ENCODE measurements at places on chromosomes 13 and 19.
A peak's percentile ranks its signal among the peaks of the same experiment; 100 is the strongest.

DNA sequence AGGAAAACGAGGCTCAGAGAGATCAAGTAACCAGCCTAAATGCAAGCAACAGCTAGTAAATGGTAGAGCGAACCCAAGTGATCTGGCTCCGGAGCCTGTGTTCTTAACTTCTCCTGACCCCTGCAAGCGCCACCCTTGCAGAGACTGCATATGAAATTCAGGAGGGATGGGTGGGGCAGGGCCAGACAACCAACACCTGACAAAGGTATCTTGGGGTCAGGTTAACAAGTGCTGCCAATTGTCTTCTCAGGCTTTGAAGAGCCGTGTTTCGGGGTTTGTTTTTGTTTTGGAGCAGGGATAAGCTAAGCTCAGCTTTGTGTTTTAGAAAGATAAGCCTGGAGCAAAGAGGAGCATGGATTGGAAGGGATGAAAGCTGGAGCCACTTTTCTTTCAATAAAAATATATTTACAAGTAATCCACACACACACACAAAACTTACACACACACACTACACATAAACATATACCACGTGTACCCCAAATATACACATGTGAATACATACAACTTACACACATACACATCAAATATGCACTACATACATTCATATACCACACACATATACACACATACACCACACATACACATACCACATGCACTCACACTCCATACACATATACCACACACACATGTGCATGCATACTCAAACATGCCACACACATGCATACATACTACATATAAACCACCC lies 722.0 kb downstream of the DIAPH3 start:
- no peak for DNase-seq

DNA sequence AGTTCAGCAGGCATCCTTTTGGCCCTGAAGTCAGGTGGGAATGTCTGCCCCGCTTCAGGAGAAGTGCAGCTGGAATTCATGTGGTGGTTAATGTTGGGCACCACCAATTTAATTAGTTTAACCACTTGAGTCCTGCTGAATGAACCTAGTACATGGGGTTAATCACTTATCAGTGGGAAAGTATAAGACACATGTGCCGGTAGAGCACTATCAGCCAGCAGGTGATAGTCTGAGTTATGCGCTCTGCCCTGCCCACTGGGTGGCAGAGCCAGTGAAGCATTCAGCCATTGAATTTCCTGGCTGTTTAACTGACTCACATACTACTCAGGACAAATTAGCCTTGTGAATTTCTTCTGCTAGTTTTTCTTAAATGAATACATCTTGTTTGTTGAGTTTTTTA lies 789.7 kb upstream of the PRR20A start:
- DNase-seq: no peak

GRCh38 chr19:13784731-13785452 lies 10.4 kb upstream of the ZSWIM4 start:
- peak; percentile 74 for DNase-seq

DNA sequence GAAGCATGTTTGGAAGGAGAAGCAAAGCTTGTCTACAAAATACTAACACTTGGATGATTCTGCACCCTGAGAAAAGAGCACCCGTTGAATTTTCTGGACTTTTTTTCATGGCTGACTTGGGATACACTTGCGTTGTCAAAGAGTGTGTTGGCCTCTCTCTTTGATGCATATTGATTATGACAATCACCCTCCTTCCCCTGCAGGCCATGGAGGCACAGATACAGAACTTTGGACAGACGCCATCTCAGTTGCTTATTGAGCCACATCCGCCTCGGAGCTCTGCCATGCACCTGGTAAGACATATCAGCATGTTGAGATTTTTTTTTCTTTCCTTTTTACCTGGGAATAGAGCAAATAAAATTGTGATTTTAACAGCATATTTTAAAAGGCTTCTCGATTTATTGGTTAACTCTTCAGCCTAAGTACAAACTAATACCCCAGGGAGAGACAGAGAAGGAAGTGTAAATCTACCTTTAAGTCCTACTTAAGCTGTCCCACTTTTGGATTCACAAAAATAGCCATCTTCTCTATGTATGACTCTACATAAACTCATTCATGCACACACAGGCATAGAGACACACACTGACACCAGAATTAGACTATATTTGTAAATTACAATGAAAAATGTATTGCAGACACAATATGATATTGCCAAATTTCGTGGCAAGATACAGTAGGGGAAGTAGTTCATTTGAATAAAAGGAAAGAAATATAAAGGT lies 169.7 kb upstream of the MAB21L1 start:
- DNase-seq: no peak

DNA sequence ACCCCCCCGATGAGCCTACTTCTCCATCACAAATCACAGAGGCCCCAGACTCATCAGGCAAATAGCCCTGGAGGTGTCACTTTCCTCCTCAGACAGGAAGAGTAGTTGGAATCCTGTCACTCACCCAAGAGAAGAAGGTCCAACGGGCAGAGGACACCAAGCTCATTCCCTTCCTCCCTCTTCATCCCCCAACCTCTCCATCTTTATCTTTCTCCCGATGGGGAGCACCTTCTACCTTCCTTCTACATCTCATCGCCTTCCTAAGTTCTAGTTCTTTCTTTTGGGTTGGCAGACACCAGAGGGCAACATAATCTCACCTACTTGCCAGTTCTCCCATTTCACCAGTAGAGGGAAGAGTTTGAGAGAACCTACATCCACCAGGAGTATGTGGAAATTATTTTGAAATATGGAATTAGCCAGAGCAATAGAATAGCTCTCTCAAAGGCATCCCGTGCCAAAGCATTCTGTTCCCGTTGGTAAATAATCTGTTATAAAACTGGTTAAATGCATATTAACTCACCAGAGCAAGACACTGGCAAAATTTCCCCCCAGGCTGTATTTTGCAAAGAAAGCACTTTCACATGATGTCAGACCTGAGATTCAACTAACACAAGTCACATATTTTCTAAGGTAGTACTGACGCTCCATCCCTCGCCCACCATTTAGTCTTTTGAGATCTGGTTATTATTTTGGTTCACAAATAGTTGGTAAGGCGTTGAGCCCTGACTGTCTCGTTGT lies 55.0 kb downstream of the ZIC5 start:
- DNase-seq: peak; percentile 11

GRCh38 chr19:11639245-11639601 lies 41.9 kb downstream of the ZNF627 start:
- DNase-seq: no peak

GRCh38 chr13:62320129-62321108 lies 904.8 kb upstream of the PCDH20 start:
- no peak for DNase-seq

- peak; percentile 78 for DNase-seq
These were observed 53.1 kb downstream of the FOXO1 start for GRCh38 chr13:40613192-40613818.

- DNase-seq: no peak
These were observed 20.4 kb upstream of the ATP8A2 start for GRCh38 chr13:25351404-25351803.

- DNase-seq: no peak
These were observed 2.1 kb downstream of the EDNRB start for GRCh38 chr13:77916488-77916887.

DNA sequence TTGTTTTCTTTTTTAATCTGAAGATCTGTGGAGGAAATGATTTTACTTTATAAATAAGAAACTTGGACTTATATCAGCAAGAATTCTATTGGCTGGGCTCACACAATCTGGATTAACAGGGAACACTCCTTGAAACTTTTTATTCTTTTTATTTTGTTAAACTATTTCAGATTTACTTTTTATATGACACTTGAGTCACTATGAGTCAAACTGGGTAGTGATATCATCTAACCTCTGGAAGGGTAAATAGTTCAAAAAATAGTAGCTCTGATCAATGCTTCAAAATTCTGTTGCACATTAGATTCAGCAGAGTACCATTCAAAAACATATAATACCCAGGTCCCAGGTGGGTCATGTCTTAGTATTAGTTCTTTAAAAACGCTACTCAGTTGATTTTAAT lies 55.1 kb upstream of the NBEA start:
- no peak for DNase-seq

GRCh38 chr19:53877361-53877766 lies 4.6 kb upstream of the PRKCG start:
- peak; percentile 81 for DNase-seq

- DNase-seq: no peak
These were observed 7.7 kb downstream of the TYK2 start for GRCh38 chr19:10372690-10373089.

- DNase-seq: peak; percentile 79
These were observed 4.7 kb upstream of the PRMT1 start for GRCh38 chr19:49672131-49672919.

GRCh38 chr13:77328819-77329132 lies 1.9 kb upstream of the MYCBP2 start:
- no peak for DNase-seq

- DNase-seq: no peak
These were observed 300.7 kb downstream of the KLF12 start for GRCh38 chr13:73833325-73834070.

GRCh38 chr13:80214521-80214991 lies 126.4 kb downstream of the SPRY2 start:
- DNase-seq: no peak

DNA sequence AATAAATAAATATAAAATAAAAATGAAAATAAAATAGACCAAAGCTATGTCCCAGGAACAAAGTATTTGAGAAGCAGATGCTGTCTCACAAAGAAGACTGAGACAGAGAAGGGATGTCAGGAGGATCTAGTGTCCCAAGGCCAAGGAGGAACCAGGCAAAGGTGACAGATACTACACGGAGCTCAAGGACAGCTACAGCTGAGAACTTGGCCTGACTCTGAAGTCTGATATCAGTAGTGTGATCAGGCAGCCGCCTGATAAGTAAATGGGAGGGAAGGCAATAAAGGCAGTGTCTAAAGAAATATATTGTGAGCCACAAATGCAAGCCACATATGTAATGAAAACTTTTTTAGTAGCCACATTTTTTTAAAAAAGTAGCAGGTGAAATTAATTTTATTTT lies 20.4 kb upstream of the NANOS3 start:
- no peak for DNase-seq

- DNase-seq: no peak
These were observed 404.5 kb downstream of the KCTD12 start for GRCh38 chr13:76481738-76482137.

Data from CD4-positive, alpha-beta T cell treated with Interleukin-1 beta for 1 hour (primary cell).